ENCODE measurements at places on chromosomes 2 and 18. TPM values are rescaled to one million over a fixed set of nuclear protein-coding genes. Genes with fewer than 3 reads are reported as not detected.
A peak's percentile ranks its signal among the peaks of the same experiment; 100 is the strongest.

Gene HOXD13
- total RNA-seq: not detected

DNA sequence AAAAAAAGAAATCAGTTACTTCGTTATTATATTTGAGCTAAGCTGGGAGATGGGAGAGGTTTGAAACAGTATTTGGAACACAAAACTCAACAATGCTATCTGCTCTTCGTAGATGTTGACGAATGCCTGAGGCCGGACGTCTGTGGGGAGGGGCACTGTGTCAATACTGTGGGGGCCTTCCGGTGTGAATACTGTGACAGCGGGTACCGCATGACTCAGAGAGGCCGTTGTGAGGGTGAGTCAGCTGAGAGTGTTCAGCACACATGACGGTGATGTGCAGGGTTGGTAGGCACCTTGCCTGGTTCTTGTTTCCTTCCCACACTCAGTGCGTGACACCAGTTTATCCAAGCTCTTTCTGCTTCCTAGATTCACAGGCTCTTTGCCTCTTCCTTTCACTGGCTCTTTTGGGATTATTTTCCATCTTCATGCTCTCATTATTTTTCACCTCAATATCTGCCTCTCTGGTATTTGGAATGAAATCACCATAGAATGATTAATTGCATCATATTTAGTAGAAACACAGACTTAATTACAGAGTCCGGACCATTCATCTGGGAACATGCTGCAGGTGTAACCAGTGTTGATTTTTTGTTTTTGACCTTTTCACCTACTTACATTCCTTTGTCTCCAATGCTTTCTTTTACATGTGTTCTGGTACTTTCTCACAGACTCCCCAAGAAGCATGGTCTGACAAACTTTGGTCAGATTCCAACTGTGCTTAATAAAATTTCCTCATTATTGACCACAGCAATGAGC is 200.6 kb upstream of the RASGRP3 start:
- no peak overlapping the region for H3K4me3 ChIP-seq
- H3K36me3 ChIP-seq: no peaks in the 10 kb centered on the region
- H3K27ac ChIP-seq: peak overlapping the region; percentile 63
- H3K4me1 ChIP-seq: peaks cover 8% of the 10 kb centered on the region
- H3K27me3 ChIP-seq: no peaks in the 10 kb centered on the region
- DNase-seq: peak; percentile 40

DNA sequence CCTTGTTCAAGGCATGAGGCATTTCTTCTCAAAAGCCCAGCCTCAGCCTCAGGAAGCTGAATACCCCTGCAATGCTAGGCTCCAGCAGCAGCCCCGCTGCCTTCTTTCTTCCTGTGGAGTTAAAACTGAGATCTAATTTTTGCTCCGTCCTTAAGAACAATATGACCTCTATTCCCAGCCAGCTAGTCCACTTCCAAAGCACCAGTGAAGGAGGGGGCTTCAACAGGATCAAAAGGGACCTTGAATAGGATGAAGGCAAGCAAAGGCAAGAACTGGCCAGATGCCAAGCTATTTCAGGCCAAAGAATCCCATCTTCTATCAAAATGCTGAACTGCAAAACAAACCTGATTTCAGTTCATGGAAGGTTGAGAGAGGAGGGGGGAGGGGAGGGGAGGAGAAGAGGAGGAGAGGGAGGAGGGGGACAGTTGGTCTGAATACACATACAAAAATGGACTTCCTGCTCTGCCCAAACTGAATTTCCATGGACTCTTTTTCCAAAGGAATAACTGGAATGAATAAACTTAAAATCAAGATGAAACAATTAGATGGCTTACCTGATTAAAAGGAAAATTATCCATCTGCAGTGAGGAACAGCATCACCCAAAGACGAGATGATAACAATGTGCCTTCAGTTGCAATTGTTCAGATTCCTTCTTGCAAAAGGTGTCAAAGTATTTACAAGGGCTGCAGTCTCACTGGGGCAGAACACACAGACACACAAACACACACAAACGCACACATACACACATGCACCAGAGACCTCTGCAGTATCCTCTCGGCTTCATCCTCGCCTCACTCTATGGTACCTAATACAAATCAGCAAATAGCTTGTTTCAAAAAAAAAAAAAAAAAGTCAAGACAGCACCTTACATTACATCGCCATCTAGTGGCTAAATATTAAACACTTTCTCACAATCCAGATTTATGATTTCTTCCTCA is at the start of gene SCN1A:
Gene SCN1A, minus strand, starts transcription at position 804 of the 939 bp plus-strand sequence. CDS start 54,399 bp downstream, outside the sequence.
- H3K4me3 ChIP-seq: no peak within 1 kb of the TSS
- peaks cover 2% of the 10 kb centered on the region for H3K27me3 ChIP-seq
- no peak for DNase-seq
- H3K36me3 ChIP-seq: no peaks in the 10 kb centered on the region

DNA sequence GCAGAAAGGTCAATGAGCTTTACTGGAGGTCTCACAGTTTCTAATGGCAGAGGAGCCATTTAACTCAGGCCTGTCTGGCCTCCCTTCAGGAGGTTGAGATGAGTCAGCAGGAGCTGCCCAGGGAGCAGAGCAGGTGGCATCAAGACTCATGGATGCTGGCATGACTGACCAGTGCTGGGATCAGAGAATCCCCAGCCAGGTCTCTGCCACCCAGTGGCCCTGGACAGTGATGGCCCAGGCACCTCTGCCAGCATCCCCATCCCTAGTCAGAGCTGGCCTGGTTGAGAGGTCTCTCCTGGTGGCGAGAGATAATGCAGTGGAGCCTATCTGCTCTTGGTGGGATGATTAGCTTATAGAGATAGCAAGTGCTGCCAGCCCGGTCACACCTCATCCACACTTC is 43.1 kb downstream of the GYPC start:
- H3K36me3 ChIP-seq: peaks cover 4% of the 10 kb centered on the region
- no peaks in the 10 kb centered on the region for H3K27me3 ChIP-seq
- no peak overlapping the region for H3K27ac ChIP-seq
- H3K4me1 ChIP-seq: no peaks in the 10 kb centered on the region

All from T-cell (primary cell).